ENCODE measurements at places on chromosomes 12 and 14.
A peak's percentile ranks its signal among the peaks of the same experiment; 100 is the strongest.

DNA sequence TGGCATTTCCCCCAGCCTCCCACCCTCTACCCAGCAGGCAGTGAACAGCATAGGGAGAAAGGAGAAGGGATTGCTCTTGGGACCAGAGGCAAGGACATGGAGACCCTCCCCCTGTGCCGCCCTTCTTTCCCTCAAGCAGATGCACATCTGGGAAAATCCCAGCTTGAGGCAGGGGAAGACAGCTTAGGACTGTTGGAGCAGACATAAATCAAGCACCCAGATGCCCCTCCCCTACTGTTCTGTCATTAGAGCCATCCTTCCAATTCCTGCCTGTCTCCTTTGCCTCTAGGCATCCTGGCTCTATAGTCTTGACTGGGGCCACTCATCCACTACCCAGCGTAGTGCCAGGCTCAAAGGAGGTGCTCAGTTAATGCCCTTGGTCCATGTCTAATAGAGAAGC, 7.5 kb upstream of the CISTR start:
- no peak for DNase-seq

GRCh38 chr14:87066221-87066817, 926.7 kb downstream of the GALC start:
- no peak for DNase-seq

DNA sequence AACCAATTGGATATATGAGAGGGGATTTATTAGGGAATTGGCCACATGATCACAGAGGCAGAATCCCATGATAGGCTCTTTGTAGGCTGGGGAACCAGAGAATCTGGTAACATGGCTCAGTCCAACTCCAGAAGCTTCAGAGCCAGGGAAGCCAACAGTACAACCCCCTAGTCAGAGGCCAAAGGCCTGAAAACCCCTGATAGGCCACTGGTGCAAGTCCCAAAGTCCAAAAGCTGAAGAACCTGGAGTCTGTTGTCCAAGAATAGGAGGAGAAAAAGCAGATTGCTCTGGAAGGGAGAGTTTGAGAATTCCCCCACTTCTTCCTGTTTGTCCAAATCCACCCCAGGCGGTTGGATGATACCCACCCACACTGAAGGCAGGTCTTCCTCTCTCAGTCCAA, 8.2 kb upstream of the TROAP start:
- no peak for DNase-seq

DNA sequence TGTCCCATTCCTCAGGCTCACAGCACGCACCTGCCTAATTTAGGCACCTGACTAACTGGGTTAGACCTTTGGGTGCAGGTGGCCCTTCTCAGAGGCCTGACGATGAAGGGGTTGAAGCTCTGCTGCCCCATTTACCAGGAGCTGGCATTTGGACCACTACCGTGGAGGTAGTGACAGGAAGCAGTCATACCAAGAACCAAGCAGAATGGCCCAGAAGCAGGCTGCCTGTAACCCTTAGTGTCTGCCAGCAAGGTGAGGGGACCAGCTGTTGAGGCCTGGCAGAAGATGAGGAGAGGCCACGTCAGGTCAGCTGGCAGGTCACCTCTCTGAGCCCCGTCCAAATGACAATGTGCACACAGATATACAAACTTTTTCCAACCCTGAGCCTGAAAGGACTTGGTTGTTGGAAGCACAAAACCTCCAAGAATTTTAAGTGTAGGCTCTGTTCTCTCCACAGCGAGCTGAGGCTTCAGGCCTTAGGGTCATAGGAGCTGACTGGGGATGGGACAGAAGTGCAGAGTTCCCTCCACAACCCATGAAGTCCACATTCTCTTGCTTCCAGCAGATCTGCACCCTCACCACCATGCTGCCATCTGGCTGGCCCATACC, 23.1 kb downstream of the VASH1 start:
- no peak for DNase-seq

DNA sequence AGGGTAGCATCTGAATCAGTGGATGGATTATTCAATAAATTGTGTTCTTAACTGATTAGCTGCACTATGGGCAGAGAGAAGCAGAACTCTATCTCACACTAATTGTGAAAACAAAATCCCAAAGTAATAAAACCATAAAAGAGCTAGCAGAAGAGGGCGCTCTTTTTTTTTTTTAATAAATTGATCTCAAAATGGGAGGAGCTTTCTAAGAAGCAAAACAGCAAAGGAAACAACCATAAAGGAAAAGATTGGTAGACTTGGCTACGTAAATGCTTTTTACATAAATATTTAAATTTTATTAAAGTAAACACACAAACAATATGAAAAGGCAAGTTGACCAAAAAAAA, 1.5 kb upstream of the TM7SF3 start:
- DNase-seq: no peak

DNA sequence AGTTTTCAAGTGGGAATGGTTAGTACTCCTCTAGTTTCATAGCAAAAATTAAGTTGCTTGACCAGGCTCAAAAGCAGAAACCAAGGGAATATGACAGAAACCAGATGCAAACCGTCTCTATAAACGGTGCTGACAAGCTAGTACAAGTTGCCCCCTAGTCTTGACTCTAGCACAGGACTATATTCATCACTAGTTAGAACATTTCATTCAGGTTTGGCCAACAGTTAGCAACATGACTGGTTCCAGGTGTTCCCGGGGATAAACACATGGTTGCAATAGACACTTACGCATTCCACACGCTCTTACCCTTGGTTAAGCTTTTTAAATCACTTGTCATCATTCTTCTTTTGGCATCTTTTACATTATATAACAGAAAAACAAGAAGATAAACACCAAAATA, 103.6 kb downstream of the SCFD1 start:
- DNase-seq: no peak

- DNase-seq: no peak
These were observed 44.8 kb downstream of the WDR20 start for GRCh38 chr14:102184316-102185035.

- no peak for DNase-seq
These were observed 7.9 kb downstream of the SLC10A1 start for GRCh38 chr14:69789118-69789640.

- peak; percentile 93 for DNase-seq
These were observed 2.8 kb upstream of the HOXC8 start for GRCh38 chr12:54005853-54006558.

- no peak for DNase-seq
These were observed 56.4 kb upstream of the FBXO33 start for GRCh38 chr14:39488600-39488999.

GRCh38 chr14:92577321-92577742, 63.8 kb downstream of the RIN3 start:
- DNase-seq: no peak

GRCh38 chr14:51533160-51533559, 118.5 kb upstream of the FRMD6 start:
- DNase-seq: no peak

DNA sequence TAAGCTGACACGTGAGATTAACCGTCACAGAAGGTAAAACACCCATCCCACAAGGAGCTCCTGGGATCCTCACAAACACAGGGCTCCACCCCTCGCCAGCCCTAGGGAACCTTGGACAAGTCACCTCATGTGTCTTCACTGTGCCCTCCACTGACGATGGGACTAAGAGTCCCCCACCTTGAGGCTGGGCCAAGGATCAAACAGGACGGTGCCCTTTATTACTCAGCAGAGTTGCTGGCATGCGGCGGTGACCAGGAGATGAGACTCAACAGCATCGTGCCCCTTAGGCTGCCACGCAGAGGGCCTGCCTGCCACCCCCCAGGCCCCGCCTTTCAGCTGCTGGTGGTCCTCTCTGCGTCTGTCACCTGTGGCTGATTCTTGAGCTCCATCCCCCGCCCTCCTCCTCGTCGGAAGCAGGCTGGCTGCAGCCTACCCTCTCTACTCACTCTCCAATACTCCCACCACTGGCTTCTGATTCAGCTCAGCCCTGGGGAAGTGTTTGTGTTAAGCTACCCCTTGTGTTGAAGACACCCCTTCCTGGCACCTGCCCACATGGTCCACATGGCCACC, 105.2 kb downstream of the DICER1 start:
- no peak for DNase-seq

GRCh38 chr12:106506691-106507090, 76.1 kb upstream of the RFX4 start:
- DNase-seq: no peak

DNA sequence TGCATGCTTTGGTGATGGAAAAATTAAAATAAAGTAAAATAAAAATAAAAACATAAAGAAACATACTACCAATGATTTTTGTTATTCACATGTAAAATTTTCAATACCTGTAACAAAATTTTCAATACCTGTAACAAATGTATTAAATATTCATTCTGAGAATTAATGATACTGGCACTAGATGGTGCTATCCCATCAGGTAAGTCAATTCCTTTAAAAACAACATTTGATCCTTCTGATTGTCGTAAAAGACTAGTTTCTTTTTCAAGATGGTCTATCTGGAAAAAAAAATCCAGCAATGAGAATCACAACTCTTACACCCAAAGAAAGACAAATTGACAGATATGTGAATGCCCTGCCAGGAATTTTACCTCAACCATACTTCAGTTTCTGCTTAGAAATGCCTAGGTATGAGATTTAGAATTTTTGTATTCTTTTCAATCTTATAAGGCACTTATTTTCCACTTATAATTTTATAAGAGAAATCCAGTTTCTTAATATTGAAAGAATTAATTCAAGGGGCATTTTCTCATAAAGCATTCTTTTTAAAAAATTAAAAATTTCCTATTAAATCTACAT, 30.7 kb downstream of the CEP290 start:
- DNase-seq: no peak

GRCh38 chr12:115147916-115148315, 463.9 kb upstream of the TBX3 start:
- DNase-seq: no peak

DNA sequence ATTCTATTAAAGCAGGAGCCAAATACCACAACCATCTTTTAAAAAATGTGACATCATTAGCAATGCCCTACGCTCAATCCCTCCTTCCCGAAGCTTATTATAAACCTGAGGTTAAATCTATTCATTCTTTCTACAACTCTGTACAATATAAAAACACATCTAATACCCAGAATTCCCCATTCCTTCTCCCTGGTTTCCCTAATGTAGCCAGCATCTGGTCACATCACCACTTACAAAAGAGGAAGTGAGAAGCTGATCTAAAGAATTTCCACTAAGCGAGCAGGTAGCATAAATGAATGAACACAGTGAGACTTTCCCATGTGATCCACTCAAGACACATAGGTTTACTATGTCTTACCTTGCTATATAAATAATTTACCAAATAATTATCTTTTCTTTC, 90.4 kb downstream of the LRP6 start:
- no peak for DNase-seq

- DNase-seq: no peak
These were observed 20.0 kb downstream of the TUNAR start for GRCh38 chr14:95896498-95897135.

- no peak for DNase-seq
These were observed 2.1 kb upstream of the NDRG2 start for GRCh38 chr14:21026988-21027315.

- DNase-seq: no peak
These were observed 1.2 kb downstream of the KRT4 start for GRCh38 chr12:52812749-52813148.

DNA sequence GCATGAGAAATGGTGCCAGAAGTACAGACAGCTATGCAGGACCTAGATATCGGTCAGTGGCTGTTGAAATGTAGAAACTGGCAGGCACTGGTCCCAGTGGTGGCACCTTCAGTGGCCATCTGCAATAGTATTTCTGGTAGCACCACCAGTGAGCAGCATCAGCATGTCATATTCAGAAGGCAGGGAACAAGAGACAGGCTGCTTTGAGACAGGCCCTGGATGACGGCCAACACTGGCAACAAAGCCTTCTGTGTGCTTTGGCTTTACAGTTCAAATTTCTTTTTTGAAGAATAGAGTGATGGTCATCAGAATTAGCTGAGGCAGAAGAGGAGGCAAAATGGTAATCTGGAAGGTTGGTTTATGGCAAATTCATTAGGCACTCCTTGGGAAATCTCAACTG, 273.4 kb upstream of the SLC16A7 start:
- no peak for DNase-seq

DNA sequence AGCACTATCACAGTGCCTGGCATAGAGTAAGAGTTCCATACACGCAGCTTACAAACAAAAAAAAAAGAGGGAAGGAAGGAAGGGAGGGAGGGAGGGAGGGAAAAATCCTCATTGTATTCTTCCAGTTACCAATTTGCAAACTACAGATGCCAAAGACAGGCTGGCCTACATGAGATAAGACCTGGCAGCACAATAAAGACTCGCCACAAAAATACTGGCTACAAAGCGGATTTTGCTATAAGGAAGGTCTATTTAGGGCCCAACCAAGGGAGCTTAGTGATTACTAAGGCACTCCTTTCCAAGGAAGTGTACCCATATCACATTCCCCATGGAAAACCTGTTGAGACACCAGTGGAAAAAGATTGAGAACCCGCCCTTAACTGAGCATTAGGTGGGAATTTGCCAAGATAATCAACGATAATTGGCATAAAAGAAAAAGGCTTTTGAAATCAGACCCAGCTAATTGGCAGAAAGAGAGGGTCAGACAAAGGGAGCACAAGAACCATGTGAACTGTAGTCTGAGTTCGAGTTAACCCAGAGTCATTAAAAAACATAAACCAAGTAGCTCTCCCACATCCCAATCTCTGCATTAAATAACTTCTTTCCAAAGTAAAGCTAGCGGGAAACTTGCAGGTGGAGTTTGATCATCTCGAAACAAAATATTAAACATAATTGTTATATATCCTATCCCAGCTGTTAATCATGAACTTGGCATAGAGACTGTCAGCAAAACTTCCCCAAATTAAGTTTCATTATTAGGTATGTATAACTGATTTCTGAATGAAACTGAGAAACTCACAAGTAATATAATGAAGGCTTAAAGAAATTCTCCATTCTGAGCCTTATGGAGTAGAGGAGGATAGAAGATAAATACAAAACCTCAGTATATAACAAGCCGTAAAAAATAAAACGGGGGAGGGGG, 50.1 kb downstream of the PHLDA1 start:
- DNase-seq: no peak

GRCh38 chr12:62912644-62913043, 22.3 kb downstream of the PPM1H start:
- DNase-seq: no peak

DNA sequence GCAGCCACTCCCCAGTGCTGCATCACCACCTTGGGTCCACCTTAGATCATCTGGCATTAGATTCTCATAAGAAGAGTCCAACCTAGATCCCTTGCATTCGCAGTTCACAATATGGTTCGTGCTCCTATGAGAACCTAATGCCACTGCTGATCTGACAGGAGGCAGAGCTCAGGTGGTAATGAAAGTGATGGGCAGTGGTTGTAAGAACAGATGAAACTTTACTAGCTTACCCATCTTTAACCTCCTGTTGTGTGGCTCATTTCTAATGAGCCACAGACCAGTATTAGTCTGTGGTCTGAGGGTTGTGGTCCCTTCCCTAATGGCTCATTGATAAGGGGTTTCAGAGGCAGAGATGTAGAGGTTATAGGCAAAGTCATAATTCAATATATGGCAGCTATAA, 615.9 kb upstream of the MIS18BP1 start:
- no peak for DNase-seq

GRCh38 chr14:28412077-28412476, 354.5 kb upstream of the FOXG1 start:
- DNase-seq: no peak

- DNase-seq: no peak
These were observed 936.0 kb downstream of the DIO2 start for GRCh38 chr14:79275292-79275655.

All from type B pancreatic cell (in vitro differentiated cells).